ENCODE measurements at places on chromosomes 6 and 20. TPM values are rescaled to one million over a fixed set of nuclear protein-coding genes. Genes with fewer than 3 reads are reported as not detected.
A peak's percentile ranks its signal among the peaks of the same experiment; 100 is the strongest.

OVOL2 gene
- total RNA-seq: not detected

TBXT gene
- total RNA-seq: not detected

CCN5 gene
- not detected for total RNA-seq

NDUFAF5 gene
- total RNA-seq: 31.0 TPM

GPSM3 gene
- 89.5 TPM for total RNA-seq

ARFGEF3 gene
- total RNA-seq: 0.09 TPM

ZNF334 gene
- 1.3 TPM for total RNA-seq

CEP57L1 gene
- total RNA-seq: 18.6 TPM

LST1 gene
- 22.0 TPM for total RNA-seq

GTPBP2 gene
- 44.2 TPM for total RNA-seq

TRAPPC3L gene
- not detected for total RNA-seq

OTOR gene
- not detected for total RNA-seq

DNA sequence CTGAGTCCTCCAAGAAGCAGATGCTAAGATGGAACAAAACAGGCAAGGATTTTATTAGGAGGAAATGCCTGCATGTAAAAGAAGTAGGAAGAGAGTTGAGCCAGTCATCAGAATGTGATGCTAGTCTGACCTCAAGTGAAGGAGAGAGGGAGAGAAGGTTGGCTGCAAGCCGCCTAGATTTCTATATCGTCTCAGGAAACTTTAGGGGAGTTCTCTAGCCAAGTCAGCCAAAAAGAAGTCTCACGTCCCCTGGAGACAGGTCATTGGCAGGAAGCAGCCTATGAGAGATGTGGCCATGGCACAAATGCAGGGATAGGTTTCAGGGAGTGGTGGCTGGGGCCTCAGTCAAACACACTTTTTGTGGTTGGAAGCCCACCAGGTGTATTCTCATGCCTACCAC lies 378.0 kb downstream of the CD109 start:
- no peaks in the 10 kb centered on the region for H3K4me1 ChIP-seq
- H3K27ac ChIP-seq: no peak overlapping the region
- no peak for DNase-seq
- H3K36me3 ChIP-seq: no peaks in the 10 kb centered on the region
- no peaks in the 10 kb centered on the region for H3K27me3 ChIP-seq
- no peak overlapping the region for H3K4me3 ChIP-seq

DNA sequence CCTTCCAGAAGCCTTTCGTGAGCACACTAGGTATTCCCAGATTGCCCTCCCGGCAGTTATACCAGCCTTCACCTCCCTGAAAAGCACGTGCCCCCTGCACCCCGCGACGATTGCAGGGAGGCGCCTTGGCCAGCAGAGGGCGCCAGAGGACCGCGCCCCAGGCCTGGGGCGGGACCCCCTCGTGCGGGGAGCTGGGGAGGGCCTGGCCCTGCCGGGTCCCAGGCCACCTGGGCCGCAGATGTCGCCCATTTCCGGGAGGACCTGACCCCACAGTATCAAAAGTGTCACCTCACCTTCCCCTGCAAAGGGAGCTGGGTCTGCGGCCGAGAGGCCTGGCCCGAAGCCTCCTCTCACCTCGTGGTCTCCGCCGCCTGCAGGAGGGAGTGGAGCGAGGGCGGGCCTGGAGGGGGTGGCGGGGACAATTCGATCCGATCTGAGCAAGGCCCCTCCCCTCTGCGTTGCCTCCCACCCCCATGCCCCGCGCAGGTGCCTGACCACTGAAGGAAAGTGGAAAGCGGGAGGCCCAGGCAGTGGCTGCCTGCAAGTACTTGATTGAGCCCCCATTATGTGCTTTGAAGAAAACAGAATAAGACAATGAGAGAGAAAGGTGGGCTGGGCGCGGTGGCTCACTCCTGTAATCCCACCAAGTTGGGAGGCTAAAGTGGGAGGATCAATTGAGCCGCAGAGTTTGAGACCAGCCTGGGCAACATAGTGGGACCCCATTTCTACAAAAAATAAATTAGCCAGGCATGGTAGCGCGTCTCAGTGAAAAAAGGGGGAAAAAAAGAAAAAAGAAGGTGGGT lies 3.5 kb upstream of the SNAI1 start:
- peaks cover 24% of the 10 kb centered on the region for H3K4me1 ChIP-seq
- H3K27ac ChIP-seq: no peak overlapping the region
- peak; percentile 80 for DNase-seq
- H3K36me3 ChIP-seq: no peaks in the 10 kb centered on the region
- H3K27me3 ChIP-seq: no peaks in the 10 kb centered on the region

DNA sequence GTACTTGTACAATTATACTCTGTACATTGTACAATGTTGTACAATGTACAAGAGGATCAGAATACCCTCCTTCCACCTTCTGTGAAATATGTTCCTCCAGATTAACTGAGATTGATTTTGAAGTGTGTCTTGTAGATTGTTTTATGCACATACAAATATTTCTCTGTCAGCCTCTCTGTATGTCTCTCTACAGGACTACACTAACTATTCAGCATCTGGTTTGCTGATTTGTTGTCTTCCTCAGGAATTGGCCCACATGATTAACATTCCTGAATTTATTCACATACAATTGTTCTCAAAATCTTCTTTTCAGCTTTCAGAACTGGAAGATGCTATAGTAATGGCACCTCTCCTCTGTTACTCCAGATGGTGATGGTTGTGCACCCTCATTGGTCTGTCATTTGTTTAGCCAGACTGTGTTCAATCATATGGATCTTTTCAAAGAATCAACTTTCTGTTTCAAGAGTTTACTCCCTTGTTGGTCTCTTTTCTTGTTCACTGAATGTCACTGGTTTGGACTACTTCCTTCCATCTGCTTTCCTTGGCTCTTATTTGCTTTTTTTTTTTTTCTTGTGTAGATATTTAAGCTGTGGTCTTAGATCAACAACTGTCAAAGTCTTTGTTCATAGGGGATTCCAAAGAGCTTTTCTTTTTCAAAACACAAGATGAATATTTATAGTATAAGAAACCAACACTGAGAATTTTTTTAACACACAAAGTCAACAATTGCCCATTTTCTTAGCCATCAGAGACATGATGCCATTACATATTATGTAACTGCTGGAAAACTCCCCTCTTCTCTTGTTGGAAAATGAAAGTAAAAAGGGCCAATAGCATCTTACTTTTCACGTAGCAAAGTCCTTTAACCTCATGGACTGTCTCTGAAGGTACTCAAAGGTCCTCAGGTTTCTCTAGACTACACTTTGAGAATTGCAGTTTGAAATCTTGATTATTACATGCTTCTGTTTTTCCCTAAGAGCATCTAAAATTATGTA lies 67.9 kb downstream of the LPA start:
- no peak overlapping the region for H3K4me3 ChIP-seq
- H3K27ac ChIP-seq: no peak overlapping the region
- no peak for DNase-seq
- no peaks in the 10 kb centered on the region for H3K36me3 ChIP-seq
- no peaks in the 10 kb centered on the region for H3K27me3 ChIP-seq

GRCh38 chr6:107061125-107062020 lies 33.4 kb downstream of the MTRES1 start:
- no peaks in the 10 kb centered on the region for H3K36me3 ChIP-seq
- H3K27me3 ChIP-seq: no peaks in the 10 kb centered on the region
- H3K4me3 ChIP-seq: peak overlapping the region; percentile 44
- peak; percentile 2 for DNase-seq

DNA sequence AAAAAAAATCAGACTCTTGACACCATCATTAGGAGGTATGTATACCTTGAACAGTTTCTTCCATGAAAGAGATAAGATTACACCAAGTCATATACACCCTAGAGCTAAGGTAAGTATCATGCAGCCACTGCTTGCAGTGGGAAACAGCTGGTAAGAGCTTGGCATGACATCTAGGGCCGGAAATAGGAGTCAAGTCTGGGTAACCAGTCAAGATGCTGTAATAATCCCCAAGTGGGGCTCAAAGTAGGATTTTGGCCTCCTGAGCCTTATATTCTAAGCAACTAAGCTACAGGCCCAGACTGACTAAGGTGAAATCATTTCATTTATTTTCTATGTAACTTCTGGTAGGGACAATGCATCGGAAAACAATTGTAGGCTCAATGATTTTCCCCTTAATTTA lies 23.9 kb downstream of the TRERF1 start:
- no peaks in the 10 kb centered on the region for H3K36me3 ChIP-seq
- no peaks in the 10 kb centered on the region for H3K27me3 ChIP-seq
- no peak for DNase-seq
- H3K27ac ChIP-seq: no peak overlapping the region
- peaks cover 50% of the 10 kb centered on the region for H3K4me1 ChIP-seq

GRCh38 chr20:23332467-23332866 lies 18.1 kb upstream of the NXT1 start:
- no peak overlapping the region for H3K4me3 ChIP-seq
- no peak overlapping the region for H3K27ac ChIP-seq
- no peaks in the 10 kb centered on the region for H3K4me1 ChIP-seq
- no peak for DNase-seq
- no peaks in the 10 kb centered on the region for H3K36me3 ChIP-seq

GRCh38 chr20:54134445-54135220 lies 39.2 kb downstream of the CYP24A1 start:
- no peak for DNase-seq
- no peaks in the 10 kb centered on the region for H3K4me1 ChIP-seq
- no peaks in the 10 kb centered on the region for H3K36me3 ChIP-seq

GRCh38 chr20:57500962-57501361 lies 24.0 kb downstream of the CTCFL start:
- H3K27ac ChIP-seq: no peak overlapping the region
- no peaks in the 10 kb centered on the region for H3K36me3 ChIP-seq
- peaks cover 6% of the 10 kb centered on the region for H3K4me1 ChIP-seq
- H3K4me3 ChIP-seq: no peak overlapping the region

DNA sequence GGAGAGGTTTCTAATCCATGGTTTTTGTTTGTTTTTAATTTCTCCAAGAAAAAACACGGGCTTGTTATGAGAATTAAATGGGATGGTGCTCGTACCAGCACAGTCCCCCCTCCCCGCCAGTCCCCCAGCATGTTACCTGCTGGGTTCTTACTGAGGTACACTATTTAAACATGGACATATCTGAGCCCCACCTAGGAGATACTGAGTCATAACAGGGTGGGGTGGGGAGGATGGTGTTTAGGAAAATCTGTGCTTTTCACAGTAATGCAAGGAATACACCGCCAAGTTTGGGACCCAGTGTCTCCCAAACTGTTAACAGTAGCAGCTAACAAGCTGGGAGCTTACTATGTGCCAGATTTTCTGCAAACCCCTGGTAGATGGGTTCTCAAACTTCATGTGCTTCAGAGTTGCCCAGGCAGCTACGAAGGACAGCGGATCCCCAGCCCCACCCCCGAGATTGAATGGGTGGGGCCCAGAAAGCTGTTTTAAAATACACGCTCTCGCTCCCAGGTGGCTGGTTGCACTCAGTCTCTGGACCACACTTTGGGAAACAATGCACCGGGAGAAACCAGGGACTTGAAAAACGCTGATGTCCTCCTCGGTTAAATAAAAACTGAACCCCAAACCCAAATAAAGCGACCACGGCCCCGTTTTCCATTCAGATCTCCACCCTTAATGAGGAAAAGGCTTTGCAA lies 995 bp downstream of the ZFP64 start:
- H3K27ac ChIP-seq: peak overlapping the region; percentile 66
- H3K27me3 ChIP-seq: no peaks in the 10 kb centered on the region
- H3K36me3 ChIP-seq: no peaks in the 10 kb centered on the region
- peaks cover 17% of the 10 kb centered on the region for H3K4me1 ChIP-seq
- DNase-seq: peak; percentile 49

GRCh38 chr6:33903579-33903978 lies 99.8 kb upstream of the MLN start:
- H3K27ac ChIP-seq: peak overlapping the region; percentile 62
- H3K4me1 ChIP-seq: peaks cover 62% of the 10 kb centered on the region
- no peaks in the 10 kb centered on the region for H3K27me3 ChIP-seq
- no peak for DNase-seq
- no peaks in the 10 kb centered on the region for H3K36me3 ChIP-seq

DNA sequence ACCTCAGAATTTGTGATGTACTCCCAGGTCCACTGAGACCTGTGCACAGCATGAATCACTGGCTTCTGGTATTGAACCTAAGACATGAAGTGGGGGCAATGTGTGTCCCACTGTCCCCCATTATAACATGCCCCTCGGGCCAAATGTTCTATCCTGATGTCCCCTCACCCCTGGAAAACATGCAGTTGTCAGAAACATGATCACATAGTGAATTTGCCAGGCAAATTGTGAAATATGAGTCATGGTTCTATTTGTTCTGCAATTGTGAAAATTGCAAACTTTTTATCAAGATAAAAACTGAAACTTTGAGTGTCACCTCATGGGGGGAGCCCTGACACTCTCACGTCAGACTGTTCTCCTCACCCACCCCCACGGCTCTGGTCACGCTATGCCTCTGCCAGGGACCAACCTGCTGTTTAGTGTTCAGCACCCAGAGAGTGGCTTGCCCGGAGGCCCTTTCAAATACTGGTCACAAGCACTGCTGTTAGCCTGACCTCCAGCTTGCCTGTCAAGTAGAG lies 305.3 kb downstream of the CLIC5 start:
- H3K36me3 ChIP-seq: no peaks in the 10 kb centered on the region
- H3K27me3 ChIP-seq: no peaks in the 10 kb centered on the region
- H3K27ac ChIP-seq: no peak overlapping the region
- H3K4me3 ChIP-seq: no peak overlapping the region
- DNase-seq: no peak
- H3K4me1 ChIP-seq: peaks cover 11% of the 10 kb centered on the region

DNA sequence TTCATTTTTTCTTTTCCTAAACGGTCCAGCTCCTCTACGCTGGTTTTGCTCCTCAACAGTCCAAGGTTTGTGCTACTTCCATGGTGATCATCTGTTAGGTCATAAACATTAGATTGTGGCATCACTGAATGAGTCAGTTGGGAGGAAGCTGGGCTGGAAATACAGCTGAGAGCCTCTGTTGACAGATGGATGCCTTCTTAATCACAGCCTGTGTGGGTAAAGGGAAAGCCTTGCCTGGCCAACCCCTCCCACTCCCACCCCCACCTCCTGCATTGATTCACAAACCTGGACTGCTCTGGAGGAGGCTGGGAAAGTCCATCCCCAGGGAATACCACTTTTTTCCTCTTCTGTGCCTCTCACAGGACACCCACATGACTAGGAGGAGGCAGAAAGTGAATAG lies 180.6 kb upstream of the CCN2 start:
- no peaks in the 10 kb centered on the region for H3K36me3 ChIP-seq
- DNase-seq: no peak
- H3K4me1 ChIP-seq: no peaks in the 10 kb centered on the region
- H3K27me3 ChIP-seq: no peaks in the 10 kb centered on the region
- no peak overlapping the region for H3K4me3 ChIP-seq
- H3K27ac ChIP-seq: no peak overlapping the region

GRCh38 chr6:39634646-39635341 lies 90.4 kb downstream of the KIF6 start:
- H3K4me3 ChIP-seq: no peak overlapping the region
- H3K27ac ChIP-seq: no peak overlapping the region
- H3K36me3 ChIP-seq: no peaks in the 10 kb centered on the region
- no peaks in the 10 kb centered on the region for H3K27me3 ChIP-seq

DNA sequence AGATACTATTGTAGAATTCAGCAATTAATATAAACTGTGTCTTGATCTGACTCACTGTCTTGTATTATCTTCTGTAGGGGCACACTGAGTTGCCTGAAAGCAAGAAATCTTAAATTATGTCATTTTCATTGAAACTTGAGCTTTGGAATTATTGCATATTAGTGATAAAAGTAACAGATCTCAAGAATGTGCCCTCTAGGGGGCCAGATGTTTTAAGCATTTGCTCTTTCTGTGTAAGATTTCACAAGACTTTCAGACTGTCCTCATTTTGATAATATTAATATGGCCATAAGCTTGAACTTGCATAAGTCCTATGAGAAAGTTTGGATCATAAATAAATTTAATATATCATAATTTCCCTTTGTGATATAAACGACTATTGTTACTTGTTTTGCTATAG lies 55.5 kb upstream of the MYO6 start:
- H3K36me3 ChIP-seq: no peaks in the 10 kb centered on the region
- no peaks in the 10 kb centered on the region for H3K27me3 ChIP-seq
- DNase-seq: no peak
- H3K4me1 ChIP-seq: no peaks in the 10 kb centered on the region
